Smooth muscle cell of the brain vasculature (primary cell): ENCODE measurements at places on chromosomes 4 and X.

- no peak for DNase-seq
These were observed 296.2 kb downstream of the INPP4B start for GRCh38 chr4:142549726-142550463.

GRCh38 chr4:26473893-26474292, 16.4 kb downstream of the CCKAR start:
- DNase-seq = no peak

DNA sequence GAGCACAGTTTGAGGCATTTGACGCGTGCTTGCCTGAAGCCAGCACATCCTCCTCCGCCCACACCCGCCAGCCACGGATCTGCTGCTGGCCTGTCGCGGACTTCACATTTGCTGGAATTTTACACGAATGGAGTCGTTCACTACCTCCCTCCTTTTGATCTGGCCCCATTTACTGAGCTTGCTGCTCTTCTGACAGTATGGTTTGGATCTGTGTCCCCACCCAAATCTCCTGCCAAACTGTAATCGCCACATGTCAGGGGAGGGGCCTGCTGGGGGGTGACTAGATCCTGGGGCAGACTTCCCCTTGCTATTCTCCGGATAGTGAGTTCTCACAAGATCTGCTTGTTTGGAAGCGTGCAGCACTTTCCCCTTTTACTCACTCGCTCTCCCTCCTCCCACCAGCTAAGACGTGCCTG, 19.9 kb upstream of the CPLX1 start:
- no peak for DNase-seq

DNA sequence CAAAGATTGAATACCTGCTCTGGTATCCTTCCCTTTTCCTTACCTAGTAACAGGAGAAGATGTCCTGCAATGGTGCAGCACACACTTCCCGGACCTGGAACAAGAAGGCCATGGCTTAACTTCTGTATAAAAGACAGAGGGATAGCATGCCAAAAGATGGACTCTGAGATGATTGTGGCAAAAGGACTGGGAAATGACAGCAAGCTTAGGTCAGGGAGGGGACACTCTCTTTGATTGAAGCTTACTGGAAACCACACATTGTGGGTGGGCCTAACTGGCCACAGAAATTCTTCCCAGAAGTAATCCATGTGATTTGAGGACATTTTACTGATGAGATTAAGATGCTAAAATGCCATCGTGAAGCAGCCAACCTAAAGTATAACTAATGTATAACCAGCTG, 71.0 kb upstream of the OTUD4 start:
- DNase-seq = no peak

DNA sequence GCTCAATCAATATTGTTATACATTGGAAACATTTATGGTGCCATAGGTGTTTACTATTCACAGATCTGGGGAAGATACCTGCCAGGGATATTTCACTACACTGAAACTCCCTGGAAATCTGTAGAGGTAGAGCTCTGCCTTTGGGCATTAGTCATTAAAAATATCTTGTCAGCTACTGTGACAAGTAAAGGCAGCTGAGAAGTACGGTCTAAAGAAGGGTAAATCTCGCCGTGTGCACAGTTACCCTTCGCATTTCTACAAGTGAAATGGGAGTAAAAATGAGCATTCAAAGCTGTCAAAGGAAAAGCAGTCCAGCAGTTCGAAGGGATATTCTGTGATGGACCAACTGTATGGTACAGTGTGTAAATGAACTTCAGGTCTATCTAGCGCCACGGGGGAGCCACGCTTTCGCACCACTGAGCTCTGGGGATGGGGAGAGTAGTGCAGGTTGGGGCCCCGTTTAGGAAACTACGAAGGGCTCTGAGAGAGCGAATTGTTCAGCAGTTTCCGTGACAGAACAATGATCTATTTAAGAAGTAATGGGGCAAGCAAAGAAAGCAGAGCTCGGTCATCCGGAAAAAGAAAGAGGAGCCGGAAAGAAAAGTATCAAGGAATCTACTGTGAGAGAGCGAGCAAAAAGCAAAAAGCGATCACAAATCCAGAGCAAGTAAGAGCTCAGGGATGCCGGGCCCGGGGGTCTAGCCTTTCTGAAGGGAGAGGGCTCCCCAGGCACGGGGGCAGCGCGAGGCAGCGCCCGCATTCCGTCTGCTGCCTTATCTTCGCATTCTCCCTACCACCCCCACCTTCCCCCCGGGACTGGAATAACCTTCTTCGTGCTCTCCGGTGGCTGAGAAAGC, 646 bp downstream of the TIGD4 start:
- DNase-seq = no peak

DNA sequence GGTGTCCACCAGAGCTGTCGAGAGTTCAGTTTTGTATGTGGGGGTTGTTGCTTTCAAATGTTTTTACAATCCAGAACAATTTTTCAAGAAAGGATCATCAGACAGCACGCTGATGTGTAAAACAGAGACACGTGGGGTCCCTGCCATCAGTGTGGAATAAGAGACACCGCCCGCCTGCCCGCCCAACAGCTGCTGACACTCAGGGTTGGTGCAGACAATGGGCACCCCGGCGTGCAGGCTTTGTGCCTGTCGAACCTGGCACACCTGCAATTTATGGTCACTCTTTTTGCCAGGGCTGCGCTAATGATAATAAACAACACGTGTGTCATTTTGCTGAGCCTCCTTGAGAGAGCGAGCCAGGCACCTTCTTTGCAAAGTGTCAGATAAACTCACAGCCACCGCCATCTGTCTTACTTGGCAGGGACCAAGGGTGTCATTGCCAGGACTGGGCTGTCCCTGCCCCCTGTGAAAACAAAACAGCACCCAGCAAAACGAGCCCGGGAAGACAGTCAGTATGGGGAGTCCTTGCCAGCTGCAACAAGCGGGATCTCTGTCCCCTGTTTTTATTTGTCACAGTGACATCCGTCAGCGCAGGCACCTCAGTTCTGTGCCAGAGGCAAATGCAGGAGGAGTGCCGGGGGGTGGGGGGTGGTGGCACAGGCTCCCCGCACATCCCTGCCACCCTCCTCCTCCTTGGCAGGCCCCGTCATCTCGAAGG, 69.1 kb downstream of the PSAPL1 start:
- DNase-seq = no peak

DNA sequence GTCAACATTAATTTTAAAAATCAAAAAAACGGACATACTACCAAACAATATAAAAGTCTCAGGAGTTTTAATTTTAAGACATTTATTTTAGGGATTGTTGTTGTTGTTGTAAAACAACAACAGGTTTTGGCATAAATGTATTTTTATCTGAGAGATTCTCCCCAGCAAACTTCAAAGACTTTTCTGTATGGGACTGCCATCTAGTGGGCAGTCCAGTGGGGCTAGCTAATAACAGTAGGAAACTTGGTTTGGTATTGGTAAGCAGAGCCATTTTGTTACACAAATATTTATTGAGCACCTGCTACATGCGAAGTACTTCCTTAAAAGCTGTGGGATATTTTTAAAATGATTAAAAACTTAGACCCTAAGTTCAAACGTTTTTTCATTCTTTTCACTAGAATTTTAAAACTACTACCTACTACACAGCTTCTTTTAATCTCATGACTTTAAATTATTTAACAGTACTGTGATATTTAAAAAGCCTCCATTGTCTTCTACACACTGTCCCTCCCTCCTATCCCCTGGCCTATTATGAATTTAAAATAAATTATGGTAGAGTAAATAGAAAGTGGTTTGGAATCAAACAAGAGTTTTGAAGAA, 1028.4 kb upstream of the INTU start:
- peak; percentile 50 for DNase-seq

- DNase-seq = no peak
These were observed 5.7 kb downstream of the CYBB start for GRCh38 chrX:37785569-37785968.

- DNase-seq = no peak
These were observed 100.8 kb upstream of the CXorf66 start for GRCh38 chrX:140065961-140066662.

- no peak for DNase-seq
These were observed 1699.8 kb upstream of the IGFBP7 start for GRCh38 chr4:58809948-58810347.
